ENCODE measurements at places on chromosomes 11 and 22. TPM values are rescaled to one million over a fixed set of nuclear protein-coding genes. Genes with fewer than 3 reads are reported as not detected.

OTOG gene
- total RNA-seq, result 0.86 TPM

NOX4 gene
- 3.0 TPM for total RNA-seq

B3GAT1 gene
- 29.3 TPM for total RNA-seq

OR5D18 gene
- total RNA-seq, result not detected

ARFGAP3 gene
- total RNA-seq, result 14.1 TPM

MS4A6E gene
- total RNA-seq, result not detected

FGF19 gene
- 7.4 TPM for total RNA-seq

PATE4 gene
- not detected for total RNA-seq

INPP5J gene
- total RNA-seq, result 4.7 TPM

XKR3 gene
- not detected for total RNA-seq

OSM gene
- not detected for total RNA-seq

HOATZ gene
- total RNA-seq, result not detected

TEX54 gene
- total RNA-seq, result 1.2 TPM
